GF-D8 (cell line): ENCODE measurements at places on chromosomes 11 and 22.

DNA sequence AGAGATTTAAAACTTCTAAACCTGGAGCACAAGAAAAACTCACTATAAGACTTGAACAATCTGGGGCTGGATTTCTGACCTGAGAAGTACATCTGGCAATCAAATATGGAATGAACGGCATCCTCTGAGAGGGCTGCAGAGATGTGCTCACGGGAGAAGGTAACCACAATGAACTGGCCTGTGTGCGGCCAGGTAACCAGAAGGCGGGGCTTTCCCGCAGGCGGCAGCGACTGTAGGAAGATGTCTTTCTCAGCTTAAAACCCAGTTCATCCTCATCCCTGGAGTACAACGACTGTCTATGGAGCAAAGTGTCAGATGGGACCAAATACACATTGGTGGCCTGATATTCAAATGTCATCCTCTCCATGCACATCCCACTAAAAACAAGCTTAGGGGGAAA, 24.5 kb downstream of the MICAL3 start:
- DNase-seq = no peak

DNA sequence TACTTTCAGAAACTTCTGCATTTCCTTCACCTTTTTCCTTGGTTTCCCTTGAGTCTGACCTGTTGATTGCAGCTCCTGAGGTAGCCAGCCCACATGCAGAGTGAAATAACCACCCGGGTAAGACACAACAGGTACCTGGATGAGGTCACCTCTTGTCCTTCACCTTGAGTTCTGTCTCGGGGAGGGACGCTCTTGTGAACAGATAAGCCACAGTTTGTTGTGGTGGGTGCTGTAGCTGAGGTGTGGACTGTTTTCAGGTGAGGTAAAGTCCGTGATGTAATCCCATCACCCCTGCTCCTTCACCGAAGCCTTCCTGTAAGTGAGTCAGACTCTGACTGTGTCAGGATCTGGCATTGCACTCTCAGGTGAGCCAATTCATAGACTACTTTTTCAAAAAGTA, 183.1 kb downstream of the NAV2 start:
- no peak for DNase-seq

- DNase-seq = no peak
These were observed 18.5 kb downstream of the IRF7 start for GRCh38 chr11:597166-597725.

DNA sequence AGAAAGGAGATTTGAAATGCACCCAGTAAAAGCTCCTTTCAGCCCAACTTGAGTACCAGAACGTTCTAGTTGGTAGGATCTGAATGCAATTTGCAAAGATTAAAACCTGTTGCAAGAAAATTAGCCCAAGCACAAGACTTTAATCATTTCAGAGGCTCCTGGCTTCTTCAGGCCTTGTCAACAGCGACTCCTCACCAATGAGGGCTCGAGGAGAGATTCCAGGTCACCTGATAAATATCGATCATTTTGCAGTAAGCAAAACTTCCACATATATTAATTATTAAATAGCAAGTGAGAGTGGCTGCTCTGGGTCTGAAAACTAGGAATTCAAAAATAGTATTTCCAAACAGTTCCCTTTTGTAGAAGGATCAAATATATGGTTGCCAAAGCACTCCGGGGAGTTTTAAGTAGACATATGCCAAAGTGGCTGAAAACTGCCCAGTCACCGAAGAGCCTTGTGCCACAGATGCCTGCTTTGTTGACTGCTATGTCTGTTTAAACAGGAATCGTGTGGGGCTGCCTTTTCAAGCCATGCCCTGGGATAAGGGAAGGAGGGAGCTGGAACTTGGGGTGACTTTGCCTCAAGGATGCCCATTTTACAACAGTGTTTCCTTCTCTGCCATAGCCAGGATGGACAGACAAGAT, 64.0 kb downstream of the CSNK2A3 start:
- DNase-seq = no peak

- DNase-seq = no peak
These were observed 450.0 kb downstream of the MIAT start for GRCh38 chr22:27107386-27107785.

DNA sequence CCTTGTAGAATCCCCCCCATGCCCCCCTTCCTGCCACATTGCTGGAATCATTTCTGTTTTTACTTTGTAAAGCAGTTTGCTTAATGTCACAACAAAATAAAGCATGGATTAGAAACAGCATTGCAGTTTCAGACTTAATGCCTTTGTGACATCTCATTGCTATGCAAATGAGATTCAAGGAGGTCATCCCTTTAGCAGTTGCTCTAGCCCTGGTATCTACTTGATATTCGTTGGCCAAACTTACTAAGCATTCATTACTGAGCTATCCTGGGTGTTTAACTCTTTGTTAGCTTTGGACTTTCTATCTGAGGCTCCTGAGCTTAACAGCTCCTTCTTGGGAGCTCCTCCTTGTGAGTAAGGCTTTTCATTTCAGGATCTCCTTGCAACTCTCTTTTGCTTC, 16.3 kb downstream of the FAT3 start:
- DNase-seq = no peak

DNA sequence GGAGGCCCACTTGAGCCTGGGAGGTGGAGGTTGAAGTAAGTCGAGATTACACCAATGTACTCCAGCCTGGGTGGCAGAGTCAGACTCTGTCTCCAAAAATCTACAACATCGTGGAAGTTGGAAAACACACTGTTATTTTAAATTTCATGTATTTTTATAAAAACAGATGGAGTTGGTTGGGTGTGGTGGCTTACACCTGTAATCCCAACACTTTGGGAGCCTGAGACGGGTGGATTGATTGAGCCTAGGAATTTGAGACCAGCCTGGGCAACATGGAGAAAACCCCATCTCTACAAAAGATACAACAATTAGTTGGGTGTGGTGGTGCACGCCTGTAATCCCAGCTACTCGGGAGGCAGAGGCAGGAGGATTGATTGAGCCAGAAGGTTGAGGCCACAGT, 52.0 kb upstream of the CLTCL1 start:
- no peak for DNase-seq

- no peak for DNase-seq
These were observed 71.3 kb downstream of the BBOX1 start for GRCh38 chr11:27111896-27112295.

GRCh38 chr11:70612459-70613141, 214.3 kb downstream of the CTTN start:
- DNase-seq = no peak

DNA sequence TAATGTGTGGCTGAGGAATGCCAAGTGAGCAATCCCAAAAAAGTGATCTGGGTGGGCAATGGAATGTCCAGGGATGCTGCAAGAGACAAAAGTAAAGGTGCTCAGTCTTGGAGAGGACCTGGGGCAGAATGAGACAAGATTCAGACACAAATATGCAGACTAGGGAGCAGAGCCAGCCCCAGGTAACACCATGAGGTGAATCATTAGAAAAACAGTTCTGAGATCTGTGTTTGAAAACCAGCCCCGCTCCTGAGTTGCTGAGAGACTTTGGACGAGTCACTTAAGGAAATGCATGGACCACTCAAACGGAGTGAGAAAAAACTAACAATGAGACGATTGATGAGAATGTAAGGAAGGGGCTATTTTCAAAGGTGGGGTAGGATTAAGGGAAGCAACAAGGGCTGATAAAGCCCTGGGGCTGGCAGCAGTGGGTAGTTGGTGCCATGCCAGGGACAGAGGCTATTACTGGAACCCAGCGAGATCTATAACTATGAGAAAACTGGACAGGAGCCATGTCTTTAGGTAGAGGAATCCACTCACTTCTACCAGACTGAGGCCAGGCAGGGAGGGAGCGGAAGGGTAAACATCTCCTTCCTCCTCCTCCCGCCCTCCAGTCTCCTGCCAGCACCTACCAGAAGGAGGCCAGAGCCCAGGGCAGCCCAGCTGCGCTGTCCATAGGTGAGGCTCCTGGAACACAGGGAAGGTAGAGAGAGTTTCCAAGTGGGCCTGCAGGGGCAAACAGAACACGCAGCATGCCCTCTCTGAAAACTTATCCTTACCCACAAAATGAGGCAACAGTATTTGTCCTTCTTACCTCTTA, 130.4 kb upstream of the TEAD1 start:
- DNase-seq = no peak
